ENCODE measurements at places on chromosomes 4 and X.

DNA sequence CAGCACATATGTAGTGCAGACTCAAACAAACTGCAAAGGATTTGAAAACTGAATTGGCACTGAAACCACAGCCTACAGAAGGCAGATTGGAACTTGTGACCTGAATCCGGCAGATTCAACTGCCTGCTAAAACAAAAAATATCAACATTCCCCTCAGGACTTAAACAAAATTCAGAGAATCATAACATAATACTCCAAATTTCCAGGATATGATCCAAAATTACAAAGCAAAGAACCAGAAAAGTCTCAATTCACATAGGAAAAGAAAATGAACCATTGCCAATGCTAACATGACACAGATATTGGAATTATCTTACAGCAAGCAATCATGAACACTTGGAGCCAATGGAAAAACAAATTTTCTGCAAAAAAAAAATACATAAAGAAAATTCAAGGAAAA lies 250.4 kb downstream of the PRDM5 start:
- DNase-seq = no peak

DNA sequence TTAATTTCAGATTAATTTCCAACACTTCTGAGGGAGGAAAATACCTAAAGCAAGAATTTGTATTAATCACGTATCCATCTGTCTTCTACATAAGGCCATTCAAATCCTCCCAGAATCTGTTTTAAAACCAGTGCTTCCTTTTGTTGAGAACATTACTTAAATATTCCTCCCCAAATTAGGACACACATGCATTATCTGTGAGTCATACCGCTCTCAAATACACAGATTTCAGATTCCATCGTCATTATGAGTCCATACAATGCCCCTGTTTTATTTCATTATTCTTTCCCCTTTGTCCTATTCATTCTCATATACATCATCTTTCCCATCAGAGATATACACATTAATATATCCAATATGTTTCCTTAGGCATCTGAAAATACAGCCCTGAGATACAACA lies 57.3 kb upstream of the PRSS12 start:
- DNase-seq = no peak

DNA sequence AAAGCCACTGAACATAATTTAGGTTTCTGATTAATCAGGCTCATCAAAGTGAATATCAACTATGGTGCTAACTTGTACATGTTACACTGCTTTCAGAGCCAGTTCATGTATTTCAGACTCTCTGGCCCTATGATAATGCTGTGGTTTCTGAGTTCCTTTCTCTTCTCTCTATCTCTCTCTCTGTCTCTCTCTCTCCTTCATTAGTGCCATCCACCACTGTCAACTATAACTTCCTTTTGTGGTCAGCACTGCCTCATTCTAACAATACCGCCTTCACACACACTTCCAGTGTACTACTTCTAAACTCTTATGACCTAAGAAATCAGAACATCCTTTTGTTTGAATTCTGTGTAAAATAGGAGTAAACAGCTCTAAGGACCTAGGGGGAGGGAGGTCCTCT lies 907.1 kb downstream of the RPA4 start:
- DNase-seq = no peak

- no peak for DNase-seq
Observed at GRCh38 chr4:25343671-25344070, 31.1 kb downstream of the ZCCHC4 start.

- DNase-seq = no peak
Observed at GRCh38 chr4:154024097-154024694, 235.3 kb upstream of the SFRP2 start.

DNA sequence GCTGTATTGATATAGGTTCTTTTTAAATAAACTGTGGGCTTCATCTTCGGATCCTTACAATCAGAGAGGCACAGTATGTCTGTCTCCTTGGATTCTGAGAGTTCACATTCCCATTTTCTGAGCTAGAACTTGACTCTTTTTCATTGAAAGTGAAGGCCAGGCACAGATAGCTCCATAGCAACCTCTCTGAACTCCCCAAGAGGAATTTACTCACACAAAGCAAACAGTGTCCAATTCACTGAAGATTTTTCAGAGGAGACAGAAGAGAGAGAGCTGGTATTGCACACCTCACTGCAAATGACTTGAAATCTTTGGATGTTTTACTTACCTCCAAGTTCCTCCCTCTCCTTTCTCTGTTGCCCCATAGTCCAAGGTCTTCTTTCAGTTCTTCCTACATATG lies 130.9 kb upstream of the CASK start:
- no peak for DNase-seq

DNA sequence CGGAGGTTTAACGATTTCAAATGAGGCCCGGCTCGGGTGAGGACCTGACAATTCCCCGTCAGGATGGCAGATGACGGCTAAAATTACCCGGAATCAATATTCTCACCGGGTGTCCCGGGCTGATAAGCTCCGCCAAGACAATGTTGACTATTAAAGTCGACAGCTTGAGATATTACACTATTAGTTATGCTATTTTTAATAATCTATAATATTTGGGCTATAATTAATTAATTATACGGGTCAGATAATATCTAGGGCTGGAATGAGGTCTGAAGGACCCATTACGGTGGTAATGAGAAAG lies 9.4 kb upstream of the NKX1-1 start:
- DNase-seq = no peak

- DNase-seq = no peak
Observed at GRCh38 chrX:131356725-131357124, 67.6 kb upstream of the IGSF1 start.

- DNase-seq = no peak
Observed at GRCh38 chr4:150974750-150975149, 40.3 kb downstream of the LRBA start.

DNA sequence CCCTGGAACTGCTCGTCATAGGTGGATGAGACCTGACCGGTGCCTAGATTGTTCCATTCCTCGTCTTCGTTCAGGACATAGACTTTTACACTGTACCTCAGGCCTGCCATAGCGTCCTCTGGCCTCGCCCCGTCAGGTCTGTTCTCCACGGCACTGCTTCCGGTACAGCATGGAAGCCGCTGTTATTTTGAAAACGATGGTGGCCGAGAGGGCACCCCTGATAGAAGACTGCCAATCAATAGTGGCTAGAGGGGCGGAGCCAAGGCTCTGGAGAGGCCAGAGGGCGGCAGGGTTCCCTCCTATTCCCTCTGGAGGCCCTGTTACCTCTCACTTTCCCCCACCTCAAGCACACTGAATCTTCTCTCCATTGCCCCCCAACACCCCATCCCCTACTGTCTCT lies at the start of gene PPP4R3C:
Gene PPP4R3C, minus strand, starts transcription at position 155 of the 400 bp plus-strand sequence. Its CDS starts 45 bp downstream, at position 110.
- no peak for DNase-seq

GRCh38 chr4:145936142-145936996 lies 2.3 kb downstream of the ZNF827 start:
- DNase-seq = peak; percentile 52

DNA sequence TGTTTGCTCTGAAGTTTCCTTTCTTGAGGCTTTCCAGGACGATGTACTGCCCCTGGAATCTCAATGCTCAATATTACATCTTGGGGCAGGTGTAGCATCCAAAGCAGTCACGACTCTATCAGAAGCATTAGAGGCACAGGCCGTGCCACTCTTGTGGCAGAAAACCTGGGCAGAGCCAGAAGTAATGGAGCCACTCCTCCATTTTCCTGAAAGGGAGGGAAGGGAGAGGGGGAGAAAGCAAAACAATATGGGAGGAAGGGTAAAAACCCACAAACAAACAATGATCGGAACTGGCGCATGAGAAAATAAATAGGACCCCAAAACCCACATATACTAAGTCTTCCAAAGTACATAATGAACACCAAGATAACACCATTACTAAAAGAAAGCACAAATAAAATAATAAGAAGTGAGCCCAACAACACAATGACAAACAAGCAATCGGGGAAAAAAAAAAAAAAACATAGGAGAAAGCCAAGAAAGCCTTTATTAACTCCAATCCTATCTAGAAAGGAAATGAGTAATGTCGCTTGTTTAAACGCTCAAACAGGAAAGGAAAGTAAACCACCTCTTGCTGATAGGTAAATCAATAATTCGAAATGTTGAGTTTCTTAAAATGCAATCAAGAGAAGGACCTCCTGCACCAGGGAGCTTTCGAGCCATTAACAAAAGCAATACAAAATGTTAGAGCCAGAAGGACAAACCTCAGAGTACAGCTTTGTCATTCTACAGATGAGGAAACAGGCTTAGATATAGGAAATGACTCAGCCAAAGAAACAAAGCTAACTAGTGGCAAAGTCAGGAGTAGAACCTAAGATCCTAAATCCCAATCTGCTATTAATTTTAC lies 117.4 kb downstream of the ATRX start:
- DNase-seq = no peak

GRCh38 chrX:51608766-51609165 lies 9.9 kb downstream of the CENPVL3 start:
- no peak for DNase-seq

DNA sequence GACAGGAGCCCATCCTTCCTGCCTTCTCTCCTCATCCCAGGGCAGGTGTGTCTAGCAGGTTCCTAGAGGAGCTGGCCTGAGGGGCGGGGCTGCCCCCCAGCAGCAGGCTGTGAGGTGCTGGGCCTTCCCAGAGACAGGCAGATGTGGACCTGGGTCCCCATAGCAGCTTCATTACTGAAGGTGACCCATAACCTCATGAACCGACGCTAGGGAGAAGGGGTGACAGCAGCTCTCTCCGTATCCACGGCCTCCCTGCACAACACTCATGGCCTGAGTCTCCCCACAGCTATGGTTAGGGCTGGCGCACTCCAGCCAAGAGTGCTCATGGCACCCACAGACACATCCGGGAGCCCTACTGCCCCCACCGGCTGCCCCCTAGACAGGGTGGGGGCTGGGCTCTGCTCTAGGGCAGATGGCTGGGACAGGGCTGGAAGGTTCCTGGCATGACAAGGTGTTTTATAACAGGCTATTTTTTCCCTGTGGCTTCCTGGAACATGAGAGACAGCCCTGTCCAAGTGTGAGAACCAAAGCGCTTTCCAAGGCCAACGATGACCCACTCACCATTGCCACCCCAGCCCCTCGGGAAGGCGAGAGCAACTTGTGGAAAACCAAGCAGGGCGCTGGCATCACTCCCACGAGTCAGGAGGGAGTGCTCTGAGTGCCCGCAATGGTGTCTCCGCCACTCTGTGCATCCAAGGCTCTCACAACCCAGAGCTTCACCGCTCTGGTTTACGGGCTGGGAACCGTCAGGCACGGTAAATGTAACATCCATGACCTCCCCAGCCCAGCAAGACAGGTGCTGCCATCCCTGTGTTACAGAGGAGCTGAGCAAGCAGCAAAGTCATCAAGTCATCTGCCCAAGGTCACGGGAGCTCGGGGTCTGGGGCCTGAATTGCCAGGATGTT lies 59.8 kb downstream of the ACOX3 start:
- DNase-seq = no peak

DNA sequence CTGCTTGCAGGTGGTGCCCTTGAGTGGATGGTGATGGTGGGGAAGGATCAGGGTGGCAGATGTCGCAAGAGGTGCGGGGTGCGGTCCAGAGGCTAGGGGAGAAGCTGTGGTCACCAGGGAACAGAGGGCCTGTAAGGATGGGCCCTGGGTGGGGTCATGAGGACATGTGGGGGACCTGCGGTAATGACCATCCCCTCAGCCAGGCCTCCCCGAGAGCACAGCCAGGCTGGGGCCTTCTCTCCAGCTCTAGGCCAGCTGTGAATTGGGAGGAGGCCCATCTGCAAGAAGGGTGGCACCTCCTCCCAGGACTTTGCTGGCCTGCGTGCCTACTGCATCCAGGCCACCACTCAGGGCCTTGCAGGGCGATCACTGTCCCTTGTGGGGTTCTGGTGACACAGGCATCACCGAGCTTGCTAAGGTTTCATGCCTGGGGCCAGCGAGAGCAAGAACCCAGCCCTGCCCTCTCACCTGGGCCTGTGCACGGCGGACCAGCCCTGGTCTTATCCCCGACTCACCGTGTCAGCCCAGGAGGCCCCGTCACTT lies 34.1 kb upstream of the MXD4 start:
- no peak for DNase-seq

DNA sequence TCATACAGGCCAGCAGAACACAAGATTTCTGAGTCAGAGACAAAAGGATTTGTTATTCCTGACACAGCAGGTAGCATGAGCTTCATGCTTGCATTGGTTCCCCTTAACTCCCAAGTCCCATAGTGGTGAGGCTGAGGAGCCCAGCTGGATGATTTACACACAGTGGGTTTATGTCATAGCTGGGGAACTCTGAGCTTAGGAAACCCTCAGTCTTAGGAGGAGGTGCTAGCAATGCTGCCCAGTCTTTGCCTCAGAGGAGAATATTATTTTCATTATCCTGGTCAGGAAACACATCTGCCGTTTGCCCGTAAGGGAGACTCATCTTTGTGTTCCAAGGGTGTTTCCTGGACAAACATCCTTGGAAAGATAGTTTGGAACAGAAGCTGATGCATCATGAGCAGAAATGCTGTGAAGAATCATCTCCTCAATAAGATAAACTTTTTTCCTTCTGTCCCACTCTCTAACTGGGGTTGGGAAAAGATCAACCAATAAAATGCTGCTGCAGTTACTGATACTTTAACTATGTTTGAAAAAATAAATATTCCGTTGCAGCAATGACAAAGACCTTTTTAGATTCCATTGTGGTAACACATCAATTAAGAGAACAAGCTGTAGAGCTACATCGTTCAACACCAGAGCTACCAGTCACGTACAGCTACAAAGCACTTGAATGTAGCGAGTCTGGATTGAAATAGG lies 146.8 kb downstream of the DCLK2 start:
- DNase-seq = no peak

GRCh38 chr4:155174668-155175067 lies 33.8 kb upstream of the NPY2R start:
- no peak for DNase-seq

DNA sequence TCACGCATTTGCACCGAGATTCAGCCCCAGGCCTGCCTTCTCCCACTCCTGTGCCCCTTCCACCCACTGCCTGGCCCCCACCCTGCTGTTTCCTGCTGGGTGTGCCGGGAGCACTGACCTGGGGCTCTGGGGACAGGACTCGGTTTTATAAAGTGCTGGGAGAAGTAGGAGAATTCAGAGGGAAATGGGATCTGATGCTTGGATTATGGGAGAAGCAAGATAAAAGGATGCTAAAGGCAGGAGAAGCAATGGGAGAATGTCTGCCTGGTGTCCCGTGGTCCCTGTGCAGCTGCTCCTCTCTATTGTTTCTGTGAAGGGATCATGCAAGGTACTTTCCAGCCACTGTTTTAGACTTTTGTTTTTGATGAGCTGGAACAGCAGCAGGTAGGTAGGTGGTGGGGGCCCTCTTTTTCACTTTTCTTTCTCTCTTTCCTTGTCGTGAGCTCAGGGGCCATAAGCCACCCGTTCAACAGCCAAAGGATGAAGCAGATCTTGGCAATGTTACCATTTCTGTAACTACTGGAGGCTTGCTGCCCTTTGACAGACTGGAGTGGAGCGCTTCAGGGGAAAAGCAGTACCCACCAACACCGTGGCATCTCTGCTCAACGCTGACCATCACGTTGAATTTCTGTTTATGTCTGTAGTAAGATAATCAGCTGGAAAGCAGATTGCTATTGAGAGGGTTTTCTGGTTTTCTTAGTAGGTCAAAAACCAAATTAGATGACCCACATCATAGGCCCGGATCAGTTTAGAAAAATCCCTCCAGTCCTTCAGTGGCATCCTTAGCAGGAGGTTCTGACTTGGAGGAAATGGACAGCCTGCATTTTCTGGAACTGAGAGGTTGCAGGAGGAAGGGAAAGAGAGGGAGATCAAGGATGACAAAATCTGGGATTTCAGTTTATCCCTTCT lies 63.8 kb upstream of the ENPP6 start:
- no peak for DNase-seq
